ENCODE measurements at places on chromosomes 7 and 10.

DNA sequence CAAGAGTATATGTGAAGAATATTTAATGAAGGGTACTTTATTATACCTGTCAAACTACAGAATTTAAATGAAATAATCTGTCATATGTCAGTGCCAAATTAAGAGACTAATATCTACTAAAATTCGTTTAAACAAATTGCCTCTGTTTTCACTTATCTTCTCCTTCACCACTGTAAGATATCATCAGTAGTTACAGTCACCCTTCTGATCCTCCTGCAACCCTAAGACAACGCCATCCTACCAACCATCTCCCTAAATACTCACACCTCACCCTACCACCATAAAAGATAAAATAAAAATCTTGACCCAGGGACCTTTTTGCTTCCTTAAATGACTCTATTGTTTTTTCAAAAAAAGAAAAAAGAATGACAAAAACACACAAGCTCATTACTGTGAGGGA is 20.8 kb downstream of the EZH2 start:
- no peak for DNase-seq

DNA sequence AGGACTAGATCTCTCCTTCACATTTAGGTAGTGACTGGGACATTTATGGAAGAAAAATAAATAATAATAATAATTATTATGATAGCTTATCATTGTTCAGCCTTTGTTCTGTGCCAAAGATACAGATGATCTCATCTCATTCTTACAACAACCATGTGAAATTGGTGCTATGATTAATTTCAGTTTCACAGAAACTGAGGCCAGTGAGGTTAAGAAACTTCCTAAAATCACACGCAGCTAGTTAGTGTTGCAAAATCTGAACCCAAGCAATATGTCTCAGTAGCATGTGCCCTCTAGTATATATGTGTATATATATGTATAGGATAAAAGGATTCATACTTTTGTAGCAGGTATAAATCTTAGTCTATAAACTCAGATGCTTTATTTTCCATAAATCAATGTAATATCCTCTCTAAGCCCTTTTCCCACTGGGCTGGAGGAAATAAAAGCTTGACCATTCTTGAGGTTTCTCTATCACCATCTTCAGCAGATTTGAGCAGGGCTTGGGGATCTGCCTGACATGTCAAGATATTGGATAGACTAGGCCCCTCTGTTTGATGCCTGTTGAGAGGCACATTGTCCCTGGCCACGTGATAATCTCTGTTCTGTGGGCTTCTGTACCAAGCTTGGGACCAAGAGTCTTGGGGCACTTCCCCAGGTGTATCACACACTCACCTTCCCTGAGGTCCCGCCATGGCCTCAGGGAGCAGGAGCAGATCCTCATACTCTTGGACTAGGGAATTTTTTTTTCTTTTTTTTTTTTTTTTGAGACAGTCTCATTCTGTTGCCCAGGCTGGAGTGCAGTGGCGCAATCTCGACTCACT is 172.6 kb upstream of the NRP1 start:
- no peak for DNase-seq

DNA sequence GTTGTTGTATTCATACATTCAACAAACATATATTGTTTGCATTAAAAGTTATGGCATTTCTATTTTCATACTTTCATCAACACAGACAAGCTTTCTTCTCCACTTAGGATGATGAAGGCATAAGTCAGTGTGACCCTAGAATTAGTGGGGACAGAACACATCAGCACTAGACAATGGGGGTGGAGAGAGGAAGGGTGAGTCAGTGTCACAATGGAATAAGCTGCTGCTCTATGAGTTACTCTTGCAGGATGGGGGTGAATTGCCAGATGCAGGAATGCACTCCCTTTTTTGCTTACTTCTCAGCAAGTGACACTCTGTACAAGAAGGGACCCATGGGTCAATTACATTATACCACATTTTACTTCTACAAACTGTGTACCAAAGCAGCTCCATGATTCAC is 74.0 kb downstream of the DGKI start:
- no peak for DNase-seq

DNA sequence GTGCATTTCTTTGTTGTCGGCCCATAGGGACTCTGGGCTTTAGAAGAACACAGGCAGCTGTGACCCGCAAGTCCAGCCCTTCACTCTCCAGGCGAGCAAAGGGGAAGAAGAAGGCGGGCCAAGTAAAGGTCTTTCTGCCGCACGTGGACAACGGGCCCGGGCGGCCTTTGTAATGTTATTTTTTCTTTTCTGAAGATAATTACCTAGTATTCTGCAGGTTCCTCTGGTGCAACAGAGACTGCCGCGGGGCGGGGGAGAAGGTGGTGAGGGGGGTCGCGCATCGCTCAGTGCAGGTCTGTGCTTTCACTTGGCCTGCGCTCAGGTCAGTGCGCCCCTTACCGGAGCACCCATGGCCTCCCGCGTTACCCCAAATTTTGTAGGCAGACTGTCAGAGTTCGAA is 7.1 kb upstream of the TBX20 start:
- DNase-seq: no peak

DNA sequence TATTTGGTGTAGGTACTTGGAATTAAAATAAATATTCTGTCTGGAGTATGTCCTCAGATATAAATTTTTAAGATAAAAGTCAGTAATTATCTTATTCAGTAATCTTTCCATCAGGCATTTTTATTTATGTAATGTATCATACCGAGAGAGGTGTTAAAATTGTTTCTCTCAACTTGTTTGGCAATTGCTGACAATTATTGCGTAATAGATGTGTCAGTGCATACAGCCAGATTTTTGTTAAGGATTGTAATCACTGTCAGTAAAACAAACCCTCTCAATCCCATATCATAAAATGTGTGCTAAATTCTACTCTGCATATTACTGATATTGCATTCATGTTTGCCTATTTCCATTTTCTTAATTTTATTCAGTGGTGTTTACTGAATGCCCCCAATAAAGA is 69.2 kb downstream of the CNTNAP2 start:
- DNase-seq: no peak

GRCh38 chr7:157046681-157047080 is 36.2 kb upstream of the MNX1 start:
- DNase-seq: no peak

DNA sequence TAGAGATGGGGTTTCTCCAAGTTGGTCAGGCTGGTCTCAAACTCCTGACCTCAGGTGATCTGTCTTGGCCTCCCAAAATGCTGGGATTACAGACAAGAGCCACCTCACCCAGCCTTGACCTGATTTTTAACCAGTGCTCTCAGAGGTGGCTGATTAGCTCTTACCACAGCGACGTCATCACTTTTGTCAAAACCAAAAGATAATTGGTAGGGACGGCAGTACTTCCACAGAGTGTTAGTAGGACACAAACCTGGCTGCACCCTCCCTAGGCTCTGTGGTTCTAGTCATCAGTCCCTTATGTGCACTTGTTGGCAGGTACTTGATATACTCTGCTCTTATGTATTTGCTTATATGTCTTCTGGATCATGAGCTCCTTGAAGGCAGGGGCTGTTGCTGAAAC is 74.0 kb downstream of the GPR141 start:
- no peak for DNase-seq

Measured in kidney (tissue), 22 donors.